Subcutaneous preadipocyte (primary cell): ENCODE measurements at places on chromosomes 1 and 21. TPM values are rescaled to one million over a fixed set of nuclear protein-coding genes. Genes with fewer than 3 reads are reported as not detected.

Gene CCDC24
- 2.5 and 2.9 TPM in 2 replicates for total RNA-seq

Gene CCDC30
- total RNA-seq: 1.4 and 1.5 TPM in 2 replicates

Gene SPRR5
- not detected in 2 replicates for total RNA-seq

Gene FCRL4
- not detected in 2 replicates for total RNA-seq

Gene CD1B
- total RNA-seq: not detected in 2 replicates

Gene COL8A2
- 2.3 and 3.7 TPM in 2 replicates for total RNA-seq

Gene CDC20
- 81.9 and 121 TPM in 2 replicates for total RNA-seq

Gene EIF2D
- 51.4 and 59.6 TPM in 2 replicates for total RNA-seq
